Type B pancreatic cell (in vitro differentiated cells): ENCODE measurements at places on chromosomes 13 and 19. TPM values are rescaled to one million over a fixed set of nuclear protein-coding genes. Genes with fewer than 3 reads are reported as not detected.

Gene PSG11
- total RNA-seq, result not detected in 2 replicates

DNA sequence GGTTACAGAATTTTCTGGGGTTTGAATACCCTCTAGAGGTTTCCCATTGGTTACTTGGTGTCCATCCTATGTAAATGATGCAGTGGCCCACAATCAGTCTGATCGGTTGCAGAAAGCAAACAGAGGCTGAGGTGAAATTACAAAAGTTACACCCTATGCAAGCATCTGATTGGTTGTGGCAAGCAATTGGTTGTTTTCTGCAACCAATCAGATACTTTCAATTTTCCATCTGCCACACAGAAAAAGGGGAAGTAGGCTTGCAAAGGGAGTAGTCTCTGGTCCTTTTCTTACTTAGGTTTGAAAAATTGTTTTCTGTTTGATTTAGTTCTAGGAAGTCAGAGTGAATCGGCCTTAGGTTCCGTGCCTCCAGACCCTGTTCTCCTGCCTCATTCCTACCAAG, 93.1 kb downstream of the WTIP start:
- DNase-seq, result no peak

DNA sequence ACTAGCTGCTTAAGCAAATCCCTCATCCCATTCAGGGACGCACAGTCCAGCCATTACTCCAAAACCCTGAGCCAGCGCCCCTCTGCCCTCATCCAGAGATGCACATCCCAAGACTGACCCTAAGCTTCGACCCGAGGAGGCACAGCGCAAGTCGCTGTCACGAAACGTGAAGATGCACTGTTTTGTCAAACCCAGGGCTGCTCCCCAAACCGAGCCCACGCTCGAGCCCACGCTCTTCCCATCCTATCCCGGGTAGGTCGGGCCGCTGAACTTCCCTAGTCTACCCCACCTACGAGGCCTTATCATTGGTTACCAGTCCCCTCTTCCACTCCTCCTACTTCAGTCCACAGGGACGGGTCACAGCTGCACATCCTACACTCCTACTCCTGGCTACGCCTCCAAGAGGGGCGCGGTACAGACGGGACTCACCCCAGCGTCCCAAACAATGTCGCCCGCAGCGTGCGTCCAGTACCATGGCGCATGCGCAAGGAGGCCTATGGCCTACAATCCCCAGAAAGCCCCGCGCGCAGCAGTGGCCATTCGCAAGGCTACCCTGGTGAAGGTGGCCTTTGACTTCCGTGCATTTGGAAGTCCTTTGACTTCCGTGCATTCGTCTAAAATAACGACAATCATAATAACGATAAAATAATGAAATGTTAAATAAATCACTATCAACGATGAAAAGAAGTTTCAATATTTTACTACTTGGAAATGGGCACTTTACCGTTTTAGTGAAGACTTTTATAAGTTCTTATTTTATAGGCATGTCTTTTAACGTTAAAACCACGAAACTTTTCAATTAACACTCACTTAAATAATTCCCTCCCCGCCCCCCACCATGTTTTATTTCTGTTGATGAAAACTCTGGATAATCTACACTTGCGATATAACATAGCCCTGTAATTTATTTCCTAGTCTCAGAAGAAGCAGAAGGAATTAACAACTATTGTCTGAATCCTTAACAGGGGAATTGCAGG, at the start of gene ZNF285:
Gene ZNF285, minus strand, starts transcription at position 470 of the 977 bp plus-strand sequence. CDS start 4,395 bp downstream, outside the sequence.
- peak; percentile 95 for DNase-seq

DNA sequence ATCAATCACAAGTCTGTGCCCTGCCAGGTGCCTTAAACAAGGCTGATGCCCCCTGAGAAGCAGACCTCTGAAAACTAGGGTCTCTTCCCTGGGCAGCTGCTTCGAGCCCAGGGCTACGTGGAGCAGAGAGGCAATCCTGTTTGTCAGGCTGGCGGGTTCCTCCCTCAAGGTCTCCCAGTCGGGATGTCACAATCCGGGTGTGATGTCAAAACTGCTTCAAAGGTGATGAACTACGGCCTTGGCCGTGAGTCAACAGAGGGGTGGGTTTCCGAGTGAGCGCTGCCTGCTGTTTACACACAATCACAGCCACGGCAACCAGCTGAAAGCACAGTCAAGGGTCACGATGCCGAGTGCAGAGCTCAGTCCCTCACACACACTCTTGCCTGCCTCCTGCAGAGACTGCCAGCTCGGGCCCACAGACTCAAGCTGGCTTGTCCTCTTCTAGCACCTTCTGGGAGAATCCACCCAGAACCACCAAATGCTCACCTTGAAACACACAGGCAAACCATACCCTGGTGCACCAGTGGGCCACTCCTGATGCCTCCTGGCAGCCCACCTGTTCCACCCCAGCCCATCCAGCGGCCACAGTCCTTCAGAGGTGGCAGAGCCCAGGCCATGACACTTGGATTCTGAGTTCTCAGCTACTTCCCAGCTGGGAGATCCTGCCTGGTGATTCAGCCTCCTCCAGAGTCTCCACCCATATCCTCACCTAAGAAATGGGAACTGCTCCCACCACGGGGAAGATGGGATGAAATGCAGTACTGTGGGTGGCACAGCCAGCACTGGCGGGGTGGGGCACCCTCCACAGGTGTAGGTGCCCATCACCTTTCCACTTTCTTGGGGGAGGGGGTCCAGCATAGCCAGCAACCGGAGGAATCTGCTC, 6.8 kb downstream of the ELL start:
- DNase-seq, result no peak

- no peak for DNase-seq
These were observed 32.1 kb downstream of the CERS1 start for GRCh38 chr19:18863843-18864362.

Gene CGB5
- 6.7 TPM in 1 of 2 replicates, not detected in the other for total RNA-seq
